ENCODE measurements at places on chromosomes 11 and 22.

GRCh38 chr11:112593440-112593839 is 332.8 kb upstream of the PLET1 start:
- DNase-seq, result no peak

DNA sequence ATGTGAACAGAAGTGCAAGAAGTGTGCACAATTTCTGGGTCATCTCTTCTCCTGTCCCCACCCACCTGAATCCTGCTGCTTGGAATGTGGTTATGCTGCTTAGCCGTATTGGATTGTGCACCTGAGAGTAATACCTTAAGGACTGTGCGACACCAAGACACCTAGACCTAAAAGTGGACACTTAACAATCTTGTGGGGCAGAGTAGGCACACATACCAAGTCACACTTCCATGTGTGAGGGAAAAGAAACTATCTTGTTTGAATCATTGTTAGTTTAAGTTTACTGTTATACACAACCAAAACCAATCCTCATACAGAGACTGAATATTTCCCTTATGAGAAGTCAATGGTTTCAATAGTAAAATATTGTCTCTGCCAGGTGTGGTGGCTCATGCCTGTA is 93.7 kb downstream of the CCDC83 start:
- no peak for DNase-seq

DNA sequence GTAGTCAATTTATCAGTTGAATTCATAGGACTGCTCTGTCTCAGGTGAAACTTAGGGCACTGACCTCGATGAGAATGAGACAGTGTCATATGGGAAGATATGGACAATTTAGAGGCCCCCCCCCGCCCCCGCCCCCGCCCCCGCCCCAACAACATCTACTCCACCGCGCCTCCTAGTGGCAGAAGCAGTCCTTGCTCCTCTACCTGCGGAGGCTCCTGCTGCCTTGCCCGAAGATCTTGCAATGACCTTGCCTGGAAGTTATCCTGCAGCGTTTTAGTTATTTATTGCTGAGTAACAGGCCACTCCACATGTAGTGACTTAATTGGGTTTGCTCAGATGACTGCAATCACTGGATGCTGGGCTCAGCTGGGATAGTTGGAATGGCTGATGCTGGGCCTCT is 15.2 kb downstream of the SERPINH1 start:
- DNase-seq, result peak; percentile 63

DNA sequence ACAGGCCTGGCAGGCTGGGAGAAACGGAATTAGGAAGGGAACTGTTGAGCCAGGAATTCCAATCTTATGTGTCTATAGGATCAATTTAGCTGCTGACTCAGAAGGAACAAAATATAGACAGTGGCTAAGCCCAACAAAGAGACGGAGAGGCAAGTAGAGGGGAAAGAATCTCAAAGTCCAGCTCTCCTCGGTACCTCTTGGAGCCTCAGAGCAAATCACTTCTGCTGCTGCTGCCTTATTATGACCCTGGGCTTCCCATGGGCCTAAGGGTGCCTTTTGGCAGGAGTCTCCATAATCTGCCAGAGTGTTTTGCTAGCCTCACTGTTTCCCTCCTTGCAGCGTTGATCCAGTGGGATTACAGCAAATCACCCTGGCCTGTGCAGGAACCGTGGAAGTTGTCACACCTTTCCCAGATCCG is 31.7 kb downstream of the PAX6 start:
- DNase-seq, result peak; percentile 62

- peak; percentile 25 for DNase-seq
Measured at GRCh38 chr11:1943977-1944376, 3.2 kb upstream of the MRPL23 start.

- DNase-seq, result peak; percentile 89
Measured at GRCh38 chr11:88320149-88320559, 17.4 kb downstream of the CTSC start.

GRCh38 chr22:30474683-30475424 is 3.0 kb upstream of the SEC14L3 start:
- no peak for DNase-seq

DNA sequence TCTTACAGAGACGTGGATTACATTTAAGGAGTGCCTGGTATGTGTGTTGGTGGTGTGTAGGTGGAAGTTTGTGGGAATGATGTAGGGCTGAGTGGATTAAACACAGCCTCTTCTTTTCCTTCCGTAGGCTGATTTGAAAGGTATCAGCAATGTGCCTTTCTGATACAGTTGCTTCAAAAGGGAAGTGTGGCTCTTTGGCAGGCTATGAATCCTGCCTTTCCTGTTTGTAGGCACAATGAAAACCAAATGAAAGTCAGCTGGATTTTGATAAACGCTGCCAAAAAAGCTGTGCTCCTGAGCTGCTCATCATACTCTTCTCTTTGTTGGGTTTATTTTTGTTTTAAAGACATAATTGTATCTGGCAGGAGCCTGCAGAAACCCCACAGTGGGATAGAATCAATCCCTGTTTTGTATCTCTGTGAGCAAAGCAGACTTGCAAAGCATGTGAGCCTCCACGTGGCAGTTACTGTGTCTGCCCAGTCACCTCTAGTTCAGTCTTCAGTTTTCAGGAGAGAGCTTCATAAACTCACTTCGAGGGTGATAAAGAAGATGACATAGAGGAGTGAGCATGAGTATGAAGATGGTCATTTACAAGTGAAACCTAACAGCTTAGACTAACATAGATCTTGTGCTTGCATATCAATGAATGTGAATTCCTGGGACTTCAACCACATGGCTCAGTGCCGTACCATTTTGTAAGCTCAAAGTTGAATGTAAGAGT is 655.7 kb upstream of the KIRREL3 start:
- DNase-seq, result no peak

- peak; percentile 16 for DNase-seq
Measured at GRCh38 chr22:26259510-26259909, 90.2 kb downstream of the SEZ6L start.

DNA sequence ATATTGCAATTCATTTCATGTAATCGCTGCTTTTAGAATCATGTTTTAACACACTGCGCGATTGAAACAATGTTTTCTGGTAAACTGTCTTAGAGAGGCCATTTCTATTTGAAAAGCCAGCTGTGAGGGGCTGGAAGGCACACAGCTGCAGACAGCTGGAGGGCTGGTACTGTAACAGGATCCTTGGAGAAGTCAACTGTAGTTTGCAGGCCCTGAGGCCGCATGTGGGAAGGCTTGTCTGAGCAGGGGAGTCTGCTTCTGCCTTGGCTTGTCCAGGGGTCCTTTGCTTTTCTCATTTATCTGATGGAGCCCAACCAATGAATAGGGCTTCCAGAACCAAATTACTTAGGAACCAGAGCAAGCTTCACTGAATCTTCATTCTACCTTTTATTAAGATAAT is 313.5 kb downstream of the BLID start:
- DNase-seq, result no peak

- peak; percentile 92 for DNase-seq
Measured at GRCh38 chr11:118618991-118619375, 11.6 kb downstream of the PHLDB1 start.
